ENCODE measurements at places on chromosomes 5 and 9. TPM values are rescaled to one million over a fixed set of nuclear protein-coding genes. Genes with fewer than 3 reads are reported as not detected.

GRCh38 chr9:98967680-98968079 lies 24.0 kb downstream of the COL15A1 start:
- no peak for DNase-seq

- peak; percentile 85 for DNase-seq
Measured at GRCh38 chr9:83266666-83267496, 203.9 kb upstream of the RASEF start.

Gene ENTREP1
- 7.9 TPM for total RNA-seq

DNA sequence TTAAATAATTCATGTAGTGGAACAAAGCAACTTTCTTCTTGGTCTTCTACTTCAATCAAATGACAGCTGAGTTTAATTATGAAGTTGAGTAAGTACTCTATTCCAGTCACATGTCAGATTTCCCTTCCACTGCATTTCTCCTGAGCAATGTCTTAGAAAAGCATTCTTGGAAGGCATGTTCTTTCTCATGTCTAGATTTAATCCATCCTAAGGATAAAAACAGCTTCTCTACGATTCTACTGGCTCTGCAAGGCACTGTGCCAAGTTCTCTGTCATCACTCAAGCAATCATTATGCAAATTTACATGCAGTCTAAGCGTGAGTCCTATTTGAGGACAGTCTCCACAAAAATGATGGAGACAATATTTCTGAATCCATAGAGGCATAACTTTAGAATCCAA lies 142.4 kb downstream of the YIPF5 start:
- DNase-seq = no peak

DNA sequence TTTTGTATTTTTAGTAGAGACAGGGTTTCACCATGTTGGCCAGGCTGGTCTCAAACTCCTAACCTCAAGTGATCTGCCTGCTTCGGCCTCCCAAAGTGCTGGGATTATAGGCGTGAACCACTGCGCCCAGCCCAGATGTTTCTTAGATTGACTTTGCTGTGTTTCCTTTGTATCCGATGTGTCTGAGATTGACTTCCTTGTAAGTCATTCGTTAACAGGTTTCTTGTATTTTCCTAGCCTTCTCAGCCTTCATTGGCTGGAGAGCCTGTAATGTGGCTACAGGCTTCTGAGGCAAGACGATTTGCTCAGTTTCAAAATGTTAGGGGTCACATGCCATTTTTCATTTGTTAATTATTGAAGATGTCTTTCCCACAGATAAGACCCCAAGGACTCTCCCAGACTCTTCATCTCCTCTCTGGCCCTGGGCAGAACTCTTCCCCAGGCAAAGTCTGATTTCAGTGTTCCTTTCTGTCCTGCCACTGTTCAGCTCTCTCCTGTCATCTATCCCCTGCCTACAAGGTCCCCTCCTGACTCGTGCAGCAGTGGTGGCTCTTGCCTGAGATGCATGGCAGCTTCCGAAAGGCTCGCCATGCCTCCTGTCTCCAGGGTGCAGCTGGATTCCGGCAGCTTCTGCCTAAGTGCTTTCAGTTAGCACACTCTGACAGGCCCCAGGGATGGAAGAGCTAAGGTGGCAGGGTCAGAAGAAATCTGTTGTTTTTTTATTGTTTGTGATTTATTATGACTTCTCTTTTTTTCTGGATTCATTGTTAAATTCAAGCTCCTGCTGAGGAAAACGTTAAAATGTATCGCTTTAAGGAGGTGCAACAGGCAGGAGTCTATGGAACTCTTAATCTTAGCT lies 206.4 kb downstream of the AOPEP start:
- no peak for DNase-seq

GRCh38 chr5:171525085-171525484 lies 105.6 kb downstream of the FGF18 start:
- DNase-seq = no peak

Gene TXNDC8
- 3.5 TPM for total RNA-seq

Gene ARL14EPL
- total RNA-seq = not detected

Gene ARHGEF37
- total RNA-seq = 13.4 TPM

DNA sequence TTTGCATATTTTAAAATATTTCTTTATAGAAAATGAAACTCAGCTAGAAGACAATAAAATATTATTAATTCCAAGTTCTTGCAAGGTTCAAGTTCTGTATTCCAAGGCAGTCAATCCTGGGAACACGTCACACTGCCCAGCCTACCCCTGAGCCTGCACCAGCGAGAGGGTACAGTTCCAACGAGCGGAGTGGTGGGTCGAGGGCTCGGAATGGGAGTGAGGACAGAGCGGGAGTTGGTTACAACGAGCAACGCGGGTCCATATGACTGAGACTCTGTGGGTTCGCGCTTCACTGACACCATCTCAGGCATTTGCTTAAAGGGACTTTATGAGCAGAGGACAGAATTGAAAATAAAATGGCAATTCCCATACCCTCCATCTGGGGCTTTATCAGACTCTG lies 40.0 kb upstream of the SPTLC1 start:
- DNase-seq = no peak

GRCh38 chr5:135834639-135835529 lies at the start of gene SLC25A48:
TSS of gene SLC25A48 (plus strand) at chr5:135834663. CDS start at chr5:135834848, 185 bp downstream.
- no peak for DNase-seq

DNA sequence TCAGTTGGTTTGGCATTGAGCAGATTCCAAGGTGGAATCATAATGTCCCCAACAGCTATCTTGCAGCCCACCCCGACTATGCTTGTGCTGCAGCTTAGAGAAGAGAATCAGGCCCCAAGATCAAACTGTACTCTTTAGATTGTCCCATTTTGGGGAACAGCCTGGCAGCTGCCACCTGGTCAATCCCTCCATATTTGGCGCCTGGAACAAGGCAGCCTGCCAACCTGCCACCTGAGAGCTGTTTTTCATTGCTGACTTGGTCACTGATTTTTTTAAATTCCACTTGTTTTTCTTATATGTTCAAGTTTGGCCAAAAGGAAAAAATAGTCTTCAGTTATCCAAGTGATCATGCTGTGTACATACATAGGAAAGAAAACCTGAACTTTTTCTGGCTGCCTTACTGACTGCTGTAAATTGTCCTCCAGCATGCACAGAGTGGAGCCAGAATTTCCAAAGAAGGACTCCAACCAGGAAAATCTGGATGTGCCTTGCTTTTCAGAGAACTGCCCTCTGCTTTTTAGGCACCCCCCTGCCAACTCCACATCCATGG lies 504.2 kb downstream of the ENC1 start:
- no peak for DNase-seq

Gene KIF27
- 29.4 TPM for total RNA-seq

GRCh38 chr5:147487031-147487750 lies 22.7 kb downstream of the DPYSL3 start:
- no peak for DNase-seq

Gene FCN2
- total RNA-seq = not detected

Gene CNTLN
- total RNA-seq = 19.9 TPM

DNA sequence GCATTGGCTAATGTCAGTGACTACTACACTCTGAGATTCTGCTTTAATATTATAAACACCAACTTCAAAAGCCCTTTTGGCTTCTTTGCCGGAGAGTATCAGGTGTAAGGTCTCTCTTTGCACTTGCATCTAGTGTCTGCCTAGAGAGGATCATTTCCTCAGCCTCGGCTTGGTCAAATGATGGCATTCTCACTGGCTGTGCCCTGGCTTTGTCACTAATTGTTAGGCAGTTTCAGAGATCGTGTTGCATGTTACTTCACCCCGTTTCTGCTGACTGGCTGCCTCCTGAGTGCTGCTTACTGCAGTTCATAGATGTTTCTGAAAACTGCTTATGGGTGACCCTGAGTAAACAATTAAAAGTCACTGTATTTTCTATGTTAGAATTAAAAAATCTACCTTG lies 48.8 kb downstream of the SLC1A3 start:
- DNase-seq = peak; percentile 17

DNA sequence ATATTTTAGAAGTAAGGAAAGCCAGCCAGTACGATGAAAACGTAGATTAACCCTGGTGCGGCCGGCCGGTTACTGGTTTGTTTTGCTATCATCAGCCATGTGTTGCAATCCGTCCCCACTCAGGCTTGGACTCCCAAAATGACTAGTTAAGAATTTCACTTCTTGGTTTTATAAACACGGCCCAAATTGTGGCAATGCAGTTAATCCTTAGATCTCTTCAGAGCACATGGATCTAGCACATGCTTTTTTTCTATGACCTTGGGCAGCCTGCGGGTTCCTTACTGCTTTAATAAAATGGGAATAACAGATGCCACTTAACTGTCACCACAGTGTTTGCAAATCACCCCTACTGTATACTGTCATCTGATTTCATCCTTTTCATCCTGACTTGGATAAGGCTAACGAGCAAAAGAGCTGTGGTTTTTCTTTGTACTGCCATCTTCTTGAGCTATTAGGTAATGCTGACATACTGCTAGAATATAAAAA lies 1.5 kb downstream of the NDFIP1 start:
- peak; percentile 25 for DNase-seq

DNA sequence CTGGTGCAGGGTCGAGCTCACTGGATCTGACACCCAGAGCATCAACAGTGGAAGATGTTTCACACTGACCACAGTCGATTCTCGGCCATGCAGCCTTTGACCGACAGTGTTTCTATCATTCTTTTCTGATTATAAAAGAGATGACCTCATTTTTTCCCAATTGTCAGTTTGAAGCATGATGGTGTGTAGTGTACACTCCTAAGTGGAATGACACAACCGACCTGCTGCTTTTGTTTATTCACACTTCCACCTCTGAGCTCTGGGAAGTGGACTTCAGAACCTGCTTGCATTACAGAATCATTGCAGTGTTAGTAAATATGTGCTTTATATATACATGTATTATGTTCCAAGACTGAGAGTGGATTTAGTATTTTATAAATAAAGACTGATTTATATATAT lies 128.6 kb downstream of the IRX2 start:
- no peak for DNase-seq

Data from testis (tissue), 5 donors.